ENCODE measurements at places on chromosomes 2 and 18.

GRCh38 chr2:40962026-40962425, 510.1 kb upstream of the SLC8A1 start:
- DNase-seq = no peak

- DNase-seq = peak; percentile 40
Observed at GRCh38 chr18:78875016-78875777, 104.4 kb upstream of the SALL3 start.

GRCh38 chr2:153770359-153770991, 101.2 kb upstream of the GALNT13 start:
- DNase-seq = no peak

GRCh38 chr18:36149514-36150289, 20.0 kb downstream of the ELP2 start:
- DNase-seq = peak; percentile 52

- no peak for DNase-seq
Observed at GRCh38 chr2:12090072-12090471, 343.6 kb downstream of the LPIN1 start.

DNA sequence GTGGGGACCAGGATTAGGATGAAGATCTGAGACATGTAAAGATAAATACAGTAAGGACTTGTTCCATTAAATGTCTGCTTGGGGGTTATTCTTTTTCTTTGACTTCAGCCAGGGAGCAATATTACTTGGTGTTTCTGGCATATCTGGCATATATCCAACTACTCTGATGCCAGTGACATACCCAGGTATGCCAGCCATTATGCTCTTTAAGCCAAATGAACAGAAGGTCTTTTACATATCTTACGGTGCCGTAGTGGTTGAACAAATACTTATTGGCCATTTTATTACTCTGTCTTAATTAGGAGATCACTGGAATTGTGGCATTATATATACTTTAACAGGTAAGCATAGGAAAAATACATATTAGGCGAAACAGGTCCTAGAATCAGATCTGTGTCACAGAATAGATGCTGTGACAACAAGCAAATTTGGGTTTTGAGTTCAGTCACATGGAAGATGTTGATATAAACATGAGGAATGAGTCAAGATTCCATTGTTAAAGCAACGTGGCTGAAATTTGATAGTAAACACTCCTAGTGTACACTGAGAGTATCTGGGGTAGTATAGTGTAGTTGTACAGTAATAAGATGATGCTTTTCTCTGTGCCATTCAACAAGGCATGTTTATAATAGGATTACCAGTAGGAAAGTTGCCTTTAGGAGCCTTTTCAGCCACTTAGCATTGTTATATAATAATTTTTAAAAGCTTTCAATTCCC, 62.6 kb downstream of the KCTD18 start:
- DNase-seq = no peak

- DNase-seq = peak; percentile 83
Observed at GRCh38 chr18:3261373-3262233, at the start of gene MYL12B. Gene MYL12B (plus strand): TSS chr18:3262133. CDS start chr18:3272899, 10,766 bp downstream.

GRCh38 chr2:104164721-104165252, 689.1 kb upstream of the POU3F3 start:
- DNase-seq = no peak

GRCh38 chr18:25974630-25975077, 115.8 kb downstream of the SS18 start:
- no peak for DNase-seq

DNA sequence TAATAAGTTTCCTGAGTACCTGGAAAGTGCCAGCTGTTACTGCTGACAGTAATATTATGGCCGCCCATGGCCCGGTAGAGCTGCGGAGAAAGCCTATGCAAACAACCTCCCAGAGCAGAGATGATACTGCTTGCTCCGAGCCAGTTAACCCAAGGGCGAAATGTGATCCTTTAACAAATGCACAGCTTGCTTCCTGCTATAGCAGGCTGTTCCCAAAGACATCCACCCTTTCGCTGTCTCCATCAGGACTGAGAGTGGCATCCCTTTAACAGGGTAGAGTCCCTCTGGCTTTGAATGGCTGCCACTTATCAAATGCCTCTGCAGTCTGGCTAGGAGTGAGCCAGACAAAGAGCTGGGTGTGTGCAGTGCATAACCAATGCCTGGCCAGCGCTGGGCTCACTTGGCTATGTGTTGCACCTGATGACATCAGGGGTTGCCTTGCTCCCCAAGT, 69.7 kb upstream of the DAPL1 start:
- DNase-seq = no peak

- no peak for DNase-seq
Observed at GRCh38 chr2:131094463-131095281, 1.4 kb upstream of the FAM168B start.

- DNase-seq = no peak
Observed at GRCh38 chr2:179818546-179818945, 42.9 kb downstream of the ZNF385B start.

DNA sequence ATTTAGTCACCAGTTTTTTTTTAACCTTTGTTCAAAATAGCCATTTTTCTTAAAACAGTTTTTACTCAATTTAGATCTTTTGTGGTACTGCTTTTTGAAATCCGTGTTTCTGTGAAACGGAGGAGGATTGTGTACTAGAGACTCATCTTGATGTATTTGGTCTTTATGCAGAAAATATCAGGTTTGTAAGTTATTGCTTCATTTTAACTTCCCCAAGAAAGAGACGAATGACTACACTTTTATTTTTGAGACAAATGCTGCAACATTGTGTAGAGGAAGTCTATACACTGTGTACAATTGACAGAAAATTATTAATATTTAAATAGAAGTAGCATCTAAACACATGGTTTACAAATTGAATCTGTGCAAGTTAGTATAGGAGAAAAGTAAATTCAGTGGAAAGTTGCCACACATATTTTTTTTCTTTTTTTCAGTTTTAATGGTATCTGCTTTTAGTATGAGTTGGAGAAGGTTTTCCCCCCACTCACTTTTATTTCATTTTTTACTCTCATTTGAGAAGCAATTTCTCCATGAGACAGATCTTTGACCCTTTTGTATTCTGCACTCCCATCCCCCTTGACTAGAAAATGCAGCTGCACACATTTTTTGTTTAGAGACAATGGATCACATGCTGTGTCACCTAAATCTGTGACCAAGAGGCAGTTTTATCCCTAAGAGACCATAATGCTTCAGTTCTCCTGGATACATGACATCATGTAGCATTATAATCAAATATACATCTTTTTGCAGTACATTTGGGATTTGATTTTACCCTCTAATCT, 200.8 kb upstream of the STON1 start:
- no peak for DNase-seq

- no peak for DNase-seq
Observed at GRCh38 chr2:38073211-38074057, 2.5 kb downstream of the CYP1B1 start.

- peak; percentile 56 for DNase-seq
Observed at GRCh38 chr2:234025466-234025865, 25.0 kb upstream of the SPP2 start.

- no peak for DNase-seq
Observed at GRCh38 chr2:62596061-62596921, 90.3 kb upstream of the TMEM17 start.

GRCh38 chr18:72502671-72503431, 41.3 kb downstream of the CBLN2 start:
- DNase-seq = no peak

DNA sequence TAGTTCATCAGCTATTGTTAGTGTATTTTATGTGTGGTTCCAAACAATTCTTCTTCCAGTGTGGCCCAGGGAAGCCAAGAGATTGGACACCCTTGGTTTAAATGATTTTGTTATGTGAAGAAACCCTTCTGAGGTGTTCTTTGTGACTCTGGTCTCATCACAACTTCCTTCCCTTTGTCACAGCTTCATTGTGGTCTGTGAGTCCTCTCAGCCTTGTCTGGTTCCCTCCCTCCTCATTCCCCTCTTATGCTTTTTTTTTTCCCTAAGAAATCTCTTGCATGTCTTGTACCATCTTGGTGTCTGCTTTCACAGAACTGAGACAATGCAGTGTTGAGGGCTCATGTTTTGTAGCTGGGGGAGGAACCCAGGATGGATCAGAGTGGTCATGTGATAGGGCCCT, 118.9 kb downstream of the TMEM182 start:
- no peak for DNase-seq

- DNase-seq = no peak
Observed at GRCh38 chr18:70028084-70028483, 80.4 kb upstream of the CD226 start.

GRCh38 chr2:157868993-157869392, 7.1 kb downstream of the ACVR1 start:
- DNase-seq = no peak

DNA sequence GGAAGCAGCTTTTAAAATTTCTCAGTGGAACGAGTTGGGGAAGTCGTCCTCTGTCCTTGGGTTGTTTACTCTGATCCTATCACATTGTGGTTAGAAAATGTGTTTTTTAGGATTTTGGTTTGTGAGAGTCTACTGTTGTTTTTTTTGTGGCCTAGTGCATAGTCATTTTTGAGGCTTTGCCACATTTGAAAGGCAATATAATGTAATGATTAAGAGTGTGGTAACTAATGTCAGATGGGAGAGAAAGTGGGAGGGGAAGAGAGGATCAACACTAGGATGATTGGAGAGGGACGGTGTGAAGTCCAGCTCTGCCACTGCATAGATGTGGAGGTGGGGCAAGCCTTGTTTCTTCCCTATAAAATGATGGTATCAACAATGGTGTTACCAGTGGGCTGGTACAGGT, 8.5 kb downstream of the SP140L start:
- no peak for DNase-seq

DNA sequence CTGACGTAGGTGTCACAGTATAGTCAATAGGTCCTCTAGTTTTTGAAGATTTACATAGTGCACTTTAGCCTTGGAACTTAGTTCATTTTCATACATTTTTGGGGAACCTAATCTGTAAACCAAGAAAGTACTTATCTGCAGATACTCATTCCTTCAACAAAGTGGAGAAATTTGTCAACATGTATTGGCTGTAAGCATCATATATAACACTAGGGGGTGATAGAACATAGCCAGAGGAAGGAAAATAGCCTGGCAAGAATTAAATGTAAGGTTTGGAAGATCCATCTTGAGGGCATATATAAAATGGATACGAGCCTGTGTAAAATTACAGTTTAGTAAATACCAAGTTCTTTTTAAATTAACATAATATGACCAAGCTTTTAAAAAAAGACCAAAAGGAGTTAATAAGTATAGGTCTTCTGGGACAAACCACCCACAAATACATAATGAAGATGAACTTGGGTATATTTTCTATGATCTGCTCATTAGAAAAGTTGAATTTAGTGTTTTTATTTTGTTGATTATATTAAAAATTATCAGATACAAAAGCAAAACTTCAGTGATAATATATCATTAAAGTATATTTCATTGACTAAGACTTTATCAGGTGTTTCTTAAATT, 18.2 kb downstream of the RPL37A start:
- peak; percentile 46 for DNase-seq

Measured in GM10248 (cell line).